Vagina (tissue), 2 donors: ENCODE measurements at places on chromosomes 3 and 15.

- no peak for DNase-seq
These were observed 387.2 kb downstream of the ROBO1 start for GRCh38 chr3:79380581-79380980.

GRCh38 chr15:85488997-85489396 is 108.6 kb downstream of the AKAP13 start:
- no peak for DNase-seq

DNA sequence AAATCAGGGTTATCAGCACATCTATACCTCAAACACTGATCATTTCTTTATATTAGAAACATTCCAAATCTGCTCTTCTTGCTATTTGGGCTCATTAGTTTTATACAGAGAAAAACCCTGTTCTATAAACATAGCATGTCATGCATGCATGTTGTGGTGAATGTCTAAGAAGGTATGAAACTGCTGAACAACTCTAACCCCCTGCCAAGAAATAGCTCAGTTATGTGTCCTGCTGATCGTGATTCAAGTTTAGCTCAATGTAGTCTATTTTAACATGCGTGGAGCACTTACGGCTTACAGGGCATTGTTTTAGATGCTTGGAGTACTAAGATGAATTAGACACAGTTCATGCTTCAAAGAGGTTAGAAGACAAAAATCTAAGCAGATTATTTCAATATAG is 35.8 kb downstream of the MYH15 start:
- DNase-seq: no peak

DNA sequence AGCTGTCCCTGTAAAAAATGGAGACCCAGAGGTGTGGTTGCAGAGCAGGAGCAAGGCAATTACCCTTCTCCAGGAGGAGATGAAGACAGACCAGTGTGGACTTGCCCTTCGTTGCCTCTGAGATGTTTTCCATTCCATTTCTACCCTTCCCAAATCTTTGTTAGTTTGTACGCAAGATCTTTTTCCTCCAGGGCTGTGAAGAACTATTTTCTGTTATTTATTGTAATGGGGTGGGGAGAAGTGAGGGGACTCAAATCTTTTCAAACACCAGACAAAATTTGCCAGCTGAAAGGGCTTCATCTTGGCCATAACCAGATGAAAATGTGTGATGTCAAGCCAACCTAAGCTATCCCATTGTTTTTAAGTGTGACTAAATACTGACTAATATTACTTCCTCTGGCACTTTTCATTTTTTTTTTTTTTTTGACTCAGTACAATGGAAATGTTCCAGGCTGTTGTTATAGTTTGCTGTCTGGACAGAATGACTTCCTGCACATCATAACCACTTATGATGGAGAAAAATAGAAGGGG is 271.3 kb upstream of the TPRG1 start:
- no peak for DNase-seq

DNA sequence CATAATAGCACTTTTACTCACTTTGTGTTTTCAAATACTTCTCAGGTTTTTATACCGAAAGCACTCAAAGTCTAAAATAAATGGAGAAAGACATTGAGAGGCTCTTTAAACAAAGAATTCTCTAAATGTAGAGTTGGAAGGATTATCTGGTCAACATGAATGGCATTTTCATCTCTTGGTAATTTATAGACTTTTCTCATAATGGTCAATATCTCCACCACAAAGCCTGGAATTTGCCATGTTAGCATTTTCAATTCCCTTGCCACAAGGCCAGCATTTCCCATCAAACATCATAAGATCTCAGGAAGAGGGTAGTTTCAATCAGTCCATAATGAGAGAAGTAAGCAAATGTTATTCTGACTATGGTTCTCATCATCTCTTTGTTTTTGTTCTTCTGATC is 293.0 kb downstream of the CADM2 start:
- DNase-seq: no peak

GRCh38 chr15:69338535-69339213 is 40.0 kb downstream of the PAQR5 start:
- no peak for DNase-seq

DNA sequence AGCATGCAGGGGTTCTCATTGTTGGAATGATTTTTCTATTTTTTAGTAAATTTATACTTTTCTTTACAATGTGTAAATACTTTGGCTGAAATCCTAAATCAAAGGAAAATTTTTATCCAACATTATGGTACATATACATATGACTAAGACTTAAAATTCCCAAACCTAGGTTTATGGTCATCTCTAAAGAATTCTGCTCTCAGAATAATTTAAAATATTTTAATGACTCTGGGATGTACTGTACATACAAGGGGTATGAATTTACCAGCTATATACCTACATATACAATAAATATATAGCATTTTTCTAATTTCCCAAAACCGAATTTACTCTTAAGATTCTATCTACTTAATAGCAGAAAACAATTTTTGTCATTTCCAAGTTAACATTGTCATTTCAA is 137.9 kb upstream of the POU1F1 start:
- no peak for DNase-seq

- DNase-seq: no peak
These were observed 531.4 kb downstream of the ZIC1 start for GRCh38 chr3:147940405-147941193.

DNA sequence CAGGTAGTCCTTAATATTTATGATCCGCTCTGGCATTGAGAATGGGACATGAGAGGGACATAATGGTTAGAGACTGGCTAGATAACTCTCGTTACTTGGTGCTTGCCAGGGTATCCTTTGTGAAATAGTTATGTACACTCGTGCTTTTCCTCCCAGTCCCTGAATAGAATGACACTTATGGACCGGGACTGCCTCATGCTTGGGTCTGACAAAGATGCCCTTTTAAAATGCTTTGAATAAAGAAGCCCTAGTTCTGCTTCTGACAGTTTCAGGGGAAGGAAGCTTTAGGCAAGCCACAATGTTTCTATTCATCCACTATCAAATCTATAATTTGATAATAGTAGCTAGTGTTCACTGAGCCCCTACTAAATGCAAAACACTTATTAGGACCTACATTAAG is 29.4 kb downstream of the POLR2M start:
- DNase-seq: no peak

GRCh38 chr3:45021524-45022297 is 4.4 kb upstream of the CLEC3B start:
- DNase-seq: no peak

GRCh38 chr3:159796744-159797143 is 191.9 kb upstream of the IL12A start:
- DNase-seq: no peak

DNA sequence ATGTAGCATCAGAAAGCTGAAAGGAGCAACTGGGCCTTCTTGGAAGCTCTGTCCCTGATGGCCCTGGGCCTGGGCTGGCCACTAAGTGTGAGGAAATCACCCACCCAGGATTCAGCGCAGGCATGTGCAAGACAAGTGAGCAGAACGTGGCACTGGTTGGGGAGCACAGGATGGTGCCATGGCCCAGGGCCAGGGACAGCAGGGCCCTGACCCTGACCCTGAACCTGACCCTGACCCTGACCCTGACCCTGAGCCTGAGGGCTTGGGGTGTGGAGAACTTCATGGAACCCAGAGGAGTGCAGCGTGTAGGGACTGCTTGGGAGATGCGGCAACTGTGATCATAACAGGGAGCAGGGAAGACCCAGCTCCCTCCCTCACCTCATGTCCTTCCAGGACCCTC is 5.9 kb upstream of the ALDH1L1 start:
- DNase-seq: no peak

DNA sequence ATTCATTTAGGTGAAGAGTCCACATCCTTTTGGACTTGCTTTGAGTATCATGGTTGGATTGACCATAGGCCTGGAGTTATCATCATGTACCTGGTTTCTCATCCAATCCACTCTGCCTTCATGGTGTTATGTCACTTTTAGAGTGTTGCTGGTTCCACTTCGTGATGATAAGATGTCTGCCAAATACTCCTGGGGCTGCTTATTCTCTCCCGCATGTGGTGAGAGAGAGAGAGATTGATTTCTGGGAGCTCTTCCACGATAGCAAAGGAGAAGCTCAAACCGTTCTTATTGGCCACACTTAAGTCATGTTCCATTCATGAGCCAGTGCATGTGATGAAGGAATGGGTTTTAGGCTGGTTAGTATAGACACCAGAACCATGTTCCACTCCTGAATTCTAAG is 47.6 kb downstream of the MITF start:
- DNase-seq: no peak

DNA sequence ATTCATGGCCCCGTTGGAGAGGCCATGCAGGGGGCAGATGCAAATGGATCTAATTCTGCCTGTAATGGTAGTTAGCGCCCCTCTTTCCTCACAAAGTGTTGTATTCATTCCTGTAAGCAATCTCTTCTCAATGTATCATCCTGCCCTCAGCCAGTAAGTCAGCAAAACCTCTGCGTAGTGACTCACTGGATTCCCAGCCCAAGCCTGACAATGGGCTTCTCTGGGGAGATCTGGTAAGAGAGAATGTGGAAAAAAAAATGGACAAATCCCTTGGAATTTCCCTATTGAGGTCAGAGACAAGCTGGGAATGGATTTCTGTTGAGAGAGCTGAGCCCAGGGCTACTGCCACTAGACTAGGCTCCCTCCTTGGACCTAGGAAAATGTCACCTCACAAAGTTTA is 25.4 kb downstream of the ADPGK start:
- DNase-seq: no peak

DNA sequence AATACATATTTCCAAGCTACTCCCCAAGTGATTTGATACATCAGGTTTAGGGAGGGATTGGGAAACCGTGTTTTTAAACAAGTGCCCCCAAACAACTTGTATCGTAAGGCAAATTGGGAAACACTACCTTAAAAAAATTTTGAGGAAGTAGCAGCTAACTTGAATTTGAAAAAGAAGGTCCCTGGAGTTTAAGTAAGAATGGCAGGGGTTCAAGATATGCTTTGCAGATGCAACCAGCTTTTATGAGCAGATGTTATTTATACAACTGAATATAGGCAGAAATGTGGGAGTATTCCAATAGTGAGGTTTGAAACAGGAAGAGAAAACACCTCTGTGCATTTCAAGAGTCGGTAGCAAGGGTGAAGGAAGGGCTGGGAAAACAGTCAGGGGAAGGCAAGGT is 139.6 kb downstream of the IL20RB start:
- no peak for DNase-seq
